ENCODE measurements at places on chromosomes 2 and 18. TPM values are rescaled to one million over a fixed set of nuclear protein-coding genes. Genes with fewer than 3 reads are reported as not detected.

The ICA1L gene
- 1.5 TPM for total RNA-seq

The REG1B gene
- not detected for total RNA-seq

The ZNF521 gene
- total RNA-seq: not detected

The MYOM1 gene
- 0.11 TPM for total RNA-seq

The APCDD1 gene
- total RNA-seq: not detected

The OSR1 gene
- 9.0 TPM for total RNA-seq

The LDLRAD4 gene
- total RNA-seq: 1.7 TPM

The VSNL1 gene
- not detected for total RNA-seq

The PPP1R1C gene
- total RNA-seq: 2.0 TPM

The PLEKHH2 gene
- 0.92 TPM for total RNA-seq

The RBMS1 gene
- total RNA-seq: 65.8 TPM

The RESP18 gene
- total RNA-seq: not detected

The NYAP2 gene
- 0.02 TPM for total RNA-seq

The NLRC4 gene
- not detected for total RNA-seq

The HOXD10 gene
- 7.5 TPM for total RNA-seq

The TBR1 gene
- 0.11 TPM for total RNA-seq

The LBX2 gene
- total RNA-seq: 4.6 TPM
